ENCODE measurements at places on chromosomes 12 and 14. TPM values are rescaled to one million over a fixed set of nuclear protein-coding genes. Genes with fewer than 3 reads are reported as not detected.

DNA sequence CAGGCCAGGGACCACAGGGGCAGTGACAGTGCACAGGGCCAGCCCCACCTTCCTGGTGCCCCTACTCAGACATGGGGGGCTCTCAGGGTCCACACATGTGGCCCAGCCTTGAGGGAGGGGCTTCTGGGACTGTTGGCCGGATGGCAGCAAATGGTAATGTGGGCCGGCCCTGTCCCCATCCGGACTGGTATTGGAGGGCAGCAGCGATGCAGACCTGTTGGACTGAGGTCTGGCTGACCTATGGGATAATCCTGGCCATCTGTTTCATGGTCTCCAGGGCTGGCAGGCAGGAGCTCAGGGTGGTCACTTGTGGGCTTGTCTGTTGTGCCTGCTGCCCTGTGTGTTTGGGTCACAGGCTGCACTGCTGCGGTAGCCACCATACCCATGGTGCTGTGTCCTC is 387.5 kb downstream of the TMEM121 start:
- no peak for DNase-seq

DNA sequence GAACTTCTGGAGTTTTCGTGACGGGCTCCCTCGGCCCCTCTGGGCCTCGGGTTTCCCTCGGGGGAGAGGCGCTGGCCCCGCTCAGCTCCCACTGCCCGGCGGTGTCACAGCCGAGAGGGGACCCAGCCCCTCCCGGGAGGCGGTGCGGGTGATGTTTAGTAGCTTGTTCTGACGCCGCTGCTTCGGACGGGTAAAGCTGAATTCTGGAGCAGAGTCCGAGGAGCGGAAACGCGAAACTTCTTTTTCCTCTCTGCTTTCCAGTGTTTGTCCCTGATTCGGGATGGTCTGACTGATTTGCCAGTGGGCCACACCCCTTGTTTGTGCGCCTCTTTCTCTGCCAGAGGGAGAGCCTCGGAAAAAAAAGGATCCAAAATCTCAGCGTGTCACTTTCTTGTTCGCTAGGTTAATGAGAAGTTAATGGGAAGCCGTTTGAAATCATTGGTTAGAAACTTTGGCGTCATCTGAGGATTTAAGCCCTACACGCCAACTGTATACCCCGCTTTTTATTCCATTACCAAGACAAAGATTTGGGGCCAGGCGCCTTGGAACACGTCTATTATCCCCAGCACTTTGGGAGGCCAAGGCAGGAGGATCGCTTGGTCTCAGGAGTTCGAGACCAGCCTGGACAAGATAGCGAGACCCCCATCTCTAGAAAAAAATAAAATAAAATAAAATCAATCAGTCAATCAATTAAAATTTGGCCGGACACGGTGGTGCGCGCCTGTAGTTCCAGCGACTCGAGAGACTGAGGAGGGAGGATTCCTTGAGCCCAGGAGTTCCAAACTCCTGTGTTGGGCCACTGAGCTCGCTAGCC is 756 bp downstream of the TULP3 start:
- DNase-seq = peak; percentile 48

The SPTLC2 gene
- 52.1 TPM for total RNA-seq

- no peak for DNase-seq
These were observed 726.8 kb downstream of the VRK1 start for GRCh38 chr14:97523936-97524335.

DNA sequence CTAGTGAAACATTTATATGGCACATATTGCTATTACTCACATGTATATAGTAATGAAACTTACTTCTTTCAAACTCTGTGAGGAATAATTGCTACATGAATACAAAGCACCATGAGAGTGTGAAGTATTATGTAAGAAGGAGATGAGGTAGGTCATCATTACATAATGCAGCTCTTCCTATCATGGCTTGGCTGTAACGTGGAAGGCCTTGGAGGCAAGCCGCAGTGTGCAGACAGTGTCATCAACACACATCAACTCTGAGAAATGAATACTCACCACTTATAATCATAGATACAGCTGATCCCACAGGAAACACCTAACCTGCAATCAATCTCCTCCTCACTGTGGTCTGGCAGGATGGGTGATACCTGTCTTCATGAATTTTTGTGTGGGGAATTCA is 49.9 kb upstream of the CCDC91 start:
- no peak for DNase-seq

- peak; percentile 49 for DNase-seq
These were observed 1.5 kb upstream of the GALNT6 start for GRCh38 chr12:51392556-51393237.

DNA sequence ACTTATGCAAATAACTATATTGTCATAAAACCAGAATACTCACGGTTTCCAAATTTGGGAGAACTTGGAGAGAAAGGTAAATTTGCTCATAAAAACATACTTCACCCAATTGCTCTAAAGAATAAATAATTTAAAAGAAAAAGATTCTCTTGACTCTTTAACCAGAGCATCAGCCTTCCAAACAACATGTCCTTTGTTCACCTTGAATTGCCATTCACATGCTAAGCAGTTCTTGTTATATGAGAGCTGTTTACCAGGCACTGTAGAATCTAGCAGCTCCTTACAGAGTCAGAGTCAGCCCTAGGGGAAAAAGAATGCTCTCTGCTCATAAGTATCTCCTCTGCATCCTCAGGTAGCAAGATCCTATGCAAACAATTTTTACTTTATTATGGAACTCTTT is 10.2 kb downstream of the SLCO1A2 start:
- no peak for DNase-seq

GRCh38 chr12:95712269-95712668 is 78.3 kb downstream of the NTN4 start:
- DNase-seq = no peak

The AQP6 gene
- total RNA-seq = not detected

The TGM1 gene
- total RNA-seq = 0.90 TPM
